ENCODE measurements at places on chromosomes 1 and 21. TPM values are rescaled to one million over a fixed set of nuclear protein-coding genes. Genes with fewer than 3 reads are reported as not detected.

HPCAL4 gene
- total RNA-seq, result 3.1 TPM

DNA sequence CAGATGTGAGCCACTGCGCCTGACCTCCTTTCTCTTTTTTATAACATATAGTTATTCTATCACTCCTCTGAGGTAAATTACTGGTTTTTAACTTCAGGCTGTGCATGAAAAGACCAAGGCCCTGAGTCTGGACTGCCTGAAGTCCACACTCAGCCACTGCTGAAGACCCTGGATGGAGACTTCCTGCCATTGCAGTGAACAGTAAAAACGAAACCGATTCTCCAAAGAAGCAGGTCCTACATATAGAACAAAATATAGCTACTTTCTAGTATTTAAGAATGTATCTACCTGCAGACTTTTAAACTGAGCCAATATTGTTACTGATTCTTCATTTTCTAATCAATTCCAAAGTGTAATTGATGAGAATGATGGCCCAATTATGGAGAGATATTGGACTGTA lies 232.8 kb downstream of the CHRM3 start:
- no peak for DNase-seq

AMIGO1 gene
- total RNA-seq, result 16.6 TPM

UBE2U gene
- not detected for total RNA-seq

GRCh38 chr1:211632808-211633523 lies 42.5 kb downstream of the NEK2 start:
- no peak for DNase-seq

DNA sequence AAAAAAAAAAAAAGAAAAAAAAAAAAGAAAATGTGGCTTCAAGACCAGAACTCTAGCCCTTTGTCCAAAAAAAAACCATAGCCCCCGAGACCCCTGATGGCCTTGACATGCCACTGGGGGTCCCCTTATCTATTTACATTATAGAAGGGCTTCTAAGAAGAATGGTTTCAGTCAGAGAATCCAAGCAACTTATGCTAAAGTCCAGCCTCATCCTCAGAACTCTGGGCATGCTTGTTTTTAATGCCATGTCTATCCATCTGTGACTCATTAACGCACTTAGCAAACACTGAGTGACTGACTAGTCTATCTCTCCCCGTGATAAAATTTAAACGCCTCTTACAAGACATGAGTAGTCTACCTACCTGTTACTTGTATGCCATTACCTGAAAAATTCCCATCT lies 29.3 kb downstream of the ERG start:
- no peak for DNase-seq

- DNase-seq, result no peak
Observed at GRCh38 chr1:211543025-211543424, 35.9 kb downstream of the SLC30A1 start.

DNA sequence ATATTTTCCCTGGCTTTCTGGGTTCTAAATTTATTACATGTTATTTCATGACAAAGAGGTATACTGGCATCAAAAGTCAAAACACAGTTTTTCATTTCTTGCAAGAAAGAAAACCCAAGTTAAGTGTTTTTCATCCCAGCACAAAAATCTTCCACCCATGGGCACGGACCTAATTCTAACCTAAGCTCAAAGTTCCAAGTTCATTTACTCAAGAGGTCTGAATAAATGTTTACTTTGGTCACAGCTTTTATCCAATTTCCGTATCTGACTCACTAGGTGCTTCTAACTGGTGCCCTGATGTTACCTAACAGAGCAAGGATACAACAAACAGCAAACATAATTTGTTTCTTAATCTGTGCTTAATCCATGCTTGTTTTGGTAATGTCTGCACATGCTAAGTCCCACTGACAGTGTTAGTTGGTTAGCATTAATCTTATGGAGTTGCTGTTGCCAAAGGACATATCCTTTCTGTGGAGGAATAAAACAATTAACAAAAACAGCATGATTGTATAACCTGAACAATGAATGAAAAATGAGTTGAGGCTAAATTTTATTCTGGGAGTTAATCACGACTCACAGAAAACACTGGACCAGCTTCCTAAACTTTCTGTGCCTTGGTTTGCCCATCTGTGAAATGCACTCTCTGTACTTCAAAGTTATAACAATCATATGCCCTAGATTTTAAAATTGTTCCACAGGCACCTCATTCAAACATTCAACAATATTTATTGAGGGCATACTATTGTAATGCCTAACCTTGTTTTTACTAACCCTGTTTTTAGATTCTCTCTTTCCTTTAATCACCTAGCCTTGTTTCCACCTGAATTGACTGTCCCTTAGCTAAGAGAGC lies 4.2 kb upstream of the CHD1L start:
- DNase-seq, result no peak

LCE6A gene
- not detected for total RNA-seq

Measured in psoas muscle (tissue), 8 donors.